ENCODE measurements at places on chromosomes 4 and X.
A peak's percentile ranks its signal among the peaks of the same experiment; 100 is the strongest.

GRCh38 chr4:169859366-169860216, 101.8 kb upstream of the HPF1 start:
- no peak for DNase-seq

DNA sequence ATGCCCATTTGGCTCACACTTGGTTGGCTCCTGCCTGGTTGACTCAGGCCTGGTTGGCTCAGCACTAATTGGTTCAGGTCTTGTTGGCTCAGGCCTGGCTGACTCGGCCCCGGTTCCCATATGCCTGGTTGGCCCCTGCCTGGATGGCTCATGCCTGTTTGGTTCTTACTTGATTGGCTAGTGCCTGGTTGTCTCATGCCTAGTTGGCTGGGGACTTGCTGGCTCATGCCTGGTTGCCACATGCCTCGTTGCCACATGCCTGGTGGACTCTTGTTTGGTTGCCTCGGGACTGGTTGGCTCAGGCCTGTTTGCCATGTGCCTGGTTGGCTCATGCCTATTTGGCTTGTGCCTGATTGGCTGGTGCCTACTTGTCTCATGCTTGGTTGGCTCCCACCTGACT, 103.7 kb downstream of the APOOL start:
- no peak for DNase-seq

- no peak for DNase-seq
Measured at GRCh38 chr4:3488820-3489219, 25.7 kb downstream of the DOK7 start.

- no peak for DNase-seq
Measured at GRCh38 chr4:52126226-52126625, 75.1 kb downstream of the SPATA18 start.

- DNase-seq, result no peak
Measured at GRCh38 chr4:111639120-111639690, 506.0 kb upstream of the FAM241A start.

DNA sequence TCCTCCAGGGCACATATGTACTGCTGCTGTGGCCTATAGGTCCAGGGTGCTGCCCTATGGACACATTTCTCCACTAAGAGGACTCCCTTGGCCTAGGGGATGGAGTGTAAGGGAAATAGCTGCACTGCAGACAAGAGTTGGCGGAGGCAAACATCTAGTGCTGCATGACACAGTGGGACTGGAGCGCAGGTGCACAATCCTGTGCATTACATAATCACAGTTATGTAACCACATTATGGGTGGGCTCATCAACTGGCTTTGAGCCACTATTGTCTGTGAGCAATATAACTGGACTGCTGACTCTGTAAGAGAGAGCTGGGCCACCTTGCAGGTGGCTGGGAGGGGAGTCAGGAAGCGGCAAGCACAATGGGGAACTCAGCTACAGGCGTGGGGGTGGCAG, 3.2 kb upstream of the TIGD2 start:
- DNase-seq, result no peak

DNA sequence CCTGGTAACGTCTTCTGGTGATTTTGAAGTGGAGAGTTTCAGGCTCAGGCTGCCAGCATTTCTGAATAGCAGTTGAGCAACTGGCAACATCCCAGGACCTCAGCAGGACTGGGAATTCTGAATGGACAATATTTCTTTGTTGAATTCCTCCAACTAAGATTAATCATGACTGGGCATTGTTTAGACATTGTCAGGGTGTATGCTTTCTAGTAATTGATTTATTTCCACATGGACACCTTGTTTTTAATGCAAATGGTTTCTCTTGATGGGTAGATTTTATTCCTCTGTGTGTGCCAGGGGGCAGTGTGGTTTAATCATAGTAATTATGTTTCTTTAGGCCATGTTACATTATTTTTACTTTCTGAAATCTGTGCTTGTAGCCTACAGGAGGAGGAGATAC, 1004.7 kb upstream of the LCORL start:
- DNase-seq, result no peak

DNA sequence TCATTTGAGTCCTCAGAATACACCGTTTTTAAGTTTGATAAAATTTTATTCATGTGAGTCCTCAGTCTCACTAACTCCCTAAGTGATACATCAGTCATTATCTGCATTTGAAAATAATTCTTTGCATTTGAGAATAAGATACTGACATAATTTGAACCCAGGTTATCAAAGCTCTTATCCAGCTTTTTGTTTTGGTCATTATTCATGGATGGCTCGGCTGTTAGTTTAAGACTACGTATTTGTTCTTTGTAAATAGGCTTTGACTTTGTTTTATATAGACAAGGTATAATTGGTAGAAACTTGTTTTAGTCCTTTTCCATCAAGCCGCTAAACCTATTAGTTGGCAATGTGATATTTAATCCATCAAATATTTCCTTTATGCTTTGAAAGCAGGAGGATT, 7.9 kb downstream of the SPRY1 start:
- no peak for DNase-seq

- no peak for DNase-seq
Measured at GRCh38 chr4:721261-722168, 15.9 kb downstream of the PCGF3 start.

- no peak for DNase-seq
Measured at GRCh38 chr4:182449186-182449929, 206.2 kb downstream of the TENM3 start.

DNA sequence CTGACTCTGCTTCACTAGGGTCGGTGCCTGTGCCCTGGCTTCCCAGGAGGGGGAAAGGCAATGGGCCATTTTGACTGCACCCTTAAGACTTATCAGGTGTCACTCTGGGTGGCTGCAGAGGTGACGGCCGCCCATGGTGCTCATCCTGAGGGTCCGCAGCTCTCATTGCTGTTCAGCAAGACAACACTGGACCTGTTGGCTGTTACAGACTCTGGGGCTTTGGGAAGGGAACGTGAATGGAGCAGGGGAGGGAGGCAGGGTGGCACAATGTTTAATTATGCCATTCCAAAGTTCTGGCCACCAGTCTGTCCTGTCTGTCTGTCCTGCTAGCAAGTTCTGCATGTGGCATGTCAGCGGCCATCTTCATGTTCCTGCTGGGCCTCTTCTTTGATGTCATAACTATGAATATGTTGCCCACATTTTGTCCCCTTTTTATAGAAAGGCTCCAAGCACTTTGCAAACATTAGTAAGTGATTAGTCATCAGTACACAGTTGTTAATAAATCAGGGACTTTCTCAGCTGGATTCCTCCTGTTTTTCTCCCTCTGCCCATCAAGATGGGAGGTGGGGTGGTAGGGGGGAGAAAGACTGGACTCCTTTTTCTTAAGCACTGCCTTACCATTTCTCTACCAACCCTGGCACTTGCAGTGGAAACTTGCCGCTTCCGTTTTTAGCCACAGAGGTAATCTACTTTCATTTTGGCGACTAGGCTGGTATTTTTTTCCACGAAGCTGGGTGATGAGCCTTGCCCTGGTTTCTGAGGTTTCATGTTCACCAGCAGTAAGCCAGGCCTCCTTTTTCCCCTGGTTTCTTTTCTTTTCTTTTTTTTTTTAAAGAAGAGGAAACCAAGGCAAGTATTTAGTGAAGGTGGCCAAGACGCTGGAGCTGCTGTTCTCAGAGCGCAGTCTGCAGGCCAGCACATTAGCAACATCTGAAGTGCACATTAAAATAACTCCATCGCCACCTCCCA, 88.6 kb upstream of the TRIM2 start:
- DNase-seq, result no peak

DNA sequence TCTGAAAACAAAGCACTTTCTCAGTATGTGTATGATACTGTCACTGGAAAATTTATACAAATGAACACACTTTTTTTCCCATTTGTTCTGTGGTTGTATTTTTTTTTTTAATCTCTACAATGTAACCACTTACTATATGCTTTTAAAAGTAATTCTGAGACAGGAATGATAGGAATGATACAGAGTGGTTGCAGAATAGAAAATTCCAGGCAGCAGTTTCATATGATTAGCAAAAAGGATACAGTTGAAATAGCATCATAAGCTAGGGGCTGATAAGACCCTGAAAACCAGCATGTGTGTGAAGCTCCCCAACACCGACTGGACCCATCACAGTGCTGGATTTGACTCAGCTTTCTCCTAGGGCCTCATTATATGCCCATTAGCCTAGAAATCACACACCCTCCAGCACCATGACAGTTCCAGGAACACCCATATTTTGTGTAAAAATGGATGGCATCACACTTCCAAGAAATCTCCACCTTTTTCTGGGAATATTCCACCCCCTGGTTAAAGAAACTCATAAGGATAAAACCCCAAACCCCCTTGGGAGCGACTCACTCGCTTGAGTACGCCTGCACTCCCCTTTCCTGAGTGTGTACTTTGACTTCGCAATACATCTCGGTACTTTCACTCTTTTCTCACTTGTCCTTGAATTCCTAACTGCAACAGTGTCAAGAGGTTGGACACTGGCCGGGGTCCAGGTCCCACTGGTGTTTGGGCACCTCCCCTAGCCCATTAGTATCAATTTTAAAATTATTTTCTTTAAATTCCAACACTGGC, 77.4 kb upstream of the AGA start:
- no peak for DNase-seq

DNA sequence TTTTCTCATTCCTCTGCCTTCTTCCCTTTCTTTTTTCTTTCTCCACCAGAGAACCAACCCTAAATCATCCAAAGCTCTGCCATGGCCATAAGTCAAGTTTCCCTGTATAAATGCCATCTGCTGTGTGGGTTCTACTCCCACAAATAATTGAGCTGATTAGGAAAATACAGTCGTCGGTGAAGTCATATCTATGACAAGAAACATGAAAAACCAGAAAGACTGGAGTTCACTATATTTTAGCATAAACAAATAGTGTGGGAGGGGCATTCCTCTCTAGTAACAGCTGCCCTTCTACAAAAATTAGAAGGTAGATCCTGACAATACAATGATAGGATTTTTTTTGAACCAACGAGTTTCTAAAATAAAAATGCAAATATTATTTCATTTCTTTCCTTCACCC, 48.8 kb downstream of the SPOCK3 start:
- DNase-seq, result peak; percentile 62

- DNase-seq, result no peak
Measured at GRCh38 chrX:121949041-121949760, 901.8 kb downstream of the GLUD2 start.

DNA sequence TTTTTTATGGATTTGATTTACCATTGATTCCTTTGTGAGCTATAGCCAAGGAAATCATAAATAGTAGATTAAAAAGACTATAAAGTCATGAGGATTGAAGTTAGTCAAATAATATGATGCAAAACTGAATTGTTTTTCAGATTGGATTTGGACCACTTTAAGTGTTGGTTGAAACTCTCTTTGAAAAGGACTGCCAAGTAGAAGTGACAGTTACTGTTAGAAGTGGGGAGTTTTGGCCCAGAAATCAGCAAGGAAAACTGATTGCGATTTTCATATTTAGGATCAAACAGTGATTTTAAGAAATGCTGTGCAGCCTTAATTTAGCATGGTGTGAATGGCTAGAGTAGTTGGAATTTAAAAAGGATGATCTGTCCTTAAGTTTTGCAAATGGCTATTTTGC, 4.9 kb downstream of the ADGRL3 start:
- DNase-seq, result no peak

DNA sequence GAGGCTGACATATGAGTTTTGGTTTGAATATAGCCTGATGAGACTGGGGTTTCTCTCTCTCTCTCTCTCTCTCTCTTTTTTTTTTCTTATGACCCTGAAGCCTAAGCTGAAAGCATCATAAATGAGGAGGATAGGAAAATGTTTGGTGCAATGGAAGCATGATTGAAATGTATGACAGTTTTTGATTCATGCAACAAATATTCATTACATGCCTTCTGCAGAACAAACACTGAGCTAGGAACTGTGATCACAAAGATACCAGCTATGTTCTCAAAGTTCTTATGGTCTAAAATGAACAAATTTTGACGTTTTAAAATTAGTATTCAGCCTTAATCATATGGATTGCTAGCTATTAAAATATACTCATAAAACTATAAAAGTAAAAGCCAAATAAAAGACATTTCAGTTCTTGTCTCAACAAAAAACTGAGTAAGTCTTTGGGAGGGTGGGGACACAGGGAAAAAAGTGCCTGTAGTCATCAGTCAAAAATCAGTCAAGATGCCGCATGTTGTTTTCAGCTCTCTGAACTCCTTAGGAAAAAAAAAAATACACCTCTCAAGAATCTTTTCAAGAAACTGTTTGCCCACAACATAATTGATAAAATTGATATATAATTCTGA, 57.2 kb downstream of the NKX6-1 start:
- DNase-seq, result no peak

- DNase-seq, result no peak
Measured at GRCh38 chr4:54016504-54016903, 47.9 kb downstream of the CHIC2 start.

DNA sequence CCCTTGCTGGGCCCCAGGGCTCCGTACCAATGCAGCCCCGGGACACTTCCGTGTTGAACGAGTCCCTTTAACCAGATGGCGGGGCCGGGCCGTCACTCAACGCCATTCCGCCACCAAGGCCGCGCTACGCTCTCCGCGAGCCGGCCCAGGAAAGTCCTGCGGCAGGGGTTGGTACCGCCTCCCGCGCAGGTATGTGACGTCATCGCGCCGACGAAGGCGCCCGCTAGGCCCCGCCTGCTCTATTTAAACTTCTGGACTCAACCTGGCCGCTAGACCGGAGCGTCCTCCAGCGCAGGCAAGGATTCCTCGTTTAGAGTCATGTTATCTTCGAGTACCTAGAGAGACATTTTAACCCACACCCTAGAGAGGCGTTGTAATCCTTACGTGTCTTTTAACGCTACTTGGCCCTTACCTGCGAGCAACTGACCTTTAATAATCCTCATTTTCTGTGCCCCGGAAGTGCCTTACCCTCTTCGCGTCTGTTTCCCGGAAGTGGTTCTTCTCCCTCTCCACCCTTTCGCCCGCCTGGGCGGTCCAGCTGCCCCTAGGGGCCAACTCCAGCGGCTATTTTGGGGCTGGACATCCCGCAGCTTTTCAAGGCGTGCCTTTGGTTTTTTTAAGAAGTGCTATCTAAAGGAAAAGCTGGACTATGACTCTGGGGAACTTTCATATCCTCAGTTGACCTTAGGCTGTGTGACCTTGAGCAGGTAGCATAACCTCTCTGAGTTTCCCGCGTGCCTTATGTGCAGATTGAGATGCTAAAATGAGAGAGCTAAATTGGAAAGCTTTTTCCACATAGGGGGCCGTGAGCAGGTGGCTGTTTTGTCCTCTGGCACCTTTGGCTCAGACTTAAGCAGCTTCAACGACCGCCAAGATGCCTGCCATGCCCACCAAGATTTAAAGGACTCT, at the start of gene PNPLA4:
Gene PNPLA4, minus strand, starts transcription at position 155 of the 909 bp plus-strand sequence. CDS start 1,294 bp downstream, outside the sequence.
- peak; percentile 77 for DNase-seq

GRCh38 chr4:20253735-20254409, 2.2 kb downstream of the SLIT2 start:
- no peak for DNase-seq

- DNase-seq, result no peak
Measured at GRCh38 chr4:85067342-85067741, 100.9 kb upstream of the WDFY3 start.

DNA sequence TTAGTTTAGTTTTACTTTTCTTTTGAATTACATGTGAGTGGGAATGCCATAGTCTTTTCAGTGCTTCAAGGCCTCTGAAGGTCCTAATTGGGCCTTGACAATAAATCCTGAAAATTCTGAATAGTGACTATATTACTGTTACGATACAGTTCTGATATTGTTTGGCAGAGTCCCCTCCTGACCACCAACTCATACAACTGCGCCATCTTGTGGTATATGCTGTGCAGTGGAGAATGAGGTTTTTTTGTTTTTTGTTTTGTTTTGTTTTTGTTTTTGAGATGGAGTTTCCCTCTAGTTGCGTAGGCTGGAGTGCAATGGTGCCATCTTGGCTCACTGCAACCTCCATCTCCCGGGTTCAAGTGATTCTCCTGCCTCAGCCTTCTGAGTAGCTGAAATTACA, 56.6 kb upstream of the CHRDL1 start:
- DNase-seq, result no peak

- DNase-seq, result no peak
Measured at GRCh38 chr4:31125496-31125895, 405.3 kb downstream of the PCDH7 start.

- DNase-seq, result no peak
Measured at GRCh38 chr4:81509191-81509590, 37.5 kb upstream of the RASGEF1B start.
